ENCODE measurements at places on chromosomes 4 and X.

- H3K4me3 ChIP-seq = no peak overlapping the region
- H3K27me3 ChIP-seq = no peaks in the 10 kb centered on the region
- no peaks in the 10 kb centered on the region for H3K36me3 ChIP-seq
- no peak overlapping the region for H3K27ac ChIP-seq
Measured at GRCh38 chr4:79685542-79685941, 277.5 kb upstream of the GK2 start.

- H3K36me3 ChIP-seq = no peaks in the 10 kb centered on the region
- no peak overlapping the region for H3K4me3 ChIP-seq
- no peaks in the 10 kb centered on the region for H3K27me3 ChIP-seq
- H3K27ac ChIP-seq = no peak overlapping the region
Measured at GRCh38 chr4:110071466-110071865, 126.9 kb downstream of the ELOVL6 start.

- H3K36me3 ChIP-seq = no peaks in the 10 kb centered on the region
- no peaks in the 10 kb centered on the region for H3K4me1 ChIP-seq
- no peak overlapping the region for H3K27ac ChIP-seq
- H3K4me3 ChIP-seq = no peak overlapping the region
- no peak for DNase-seq
Measured at GRCh38 chr4:141845901-141846300, 209.5 kb downstream of the IL15 start.

GRCh38 chr4:87057835-87058355 lies 123.1 kb downstream of the AFF1 start:
- no peak overlapping the region for H3K27ac ChIP-seq
- H3K27me3 ChIP-seq = no peaks in the 10 kb centered on the region
- no peak for DNase-seq
- no peak overlapping the region for H3K4me3 ChIP-seq
- H3K36me3 ChIP-seq = no peaks in the 10 kb centered on the region

GRCh38 chrX:41600291-41600690 lies 88.5 kb upstream of the GPR34 start:
- H3K27ac ChIP-seq = no peak overlapping the region
- no peak for DNase-seq
- H3K27me3 ChIP-seq = no peaks in the 10 kb centered on the region
- no peaks in the 10 kb centered on the region for H3K36me3 ChIP-seq

DNA sequence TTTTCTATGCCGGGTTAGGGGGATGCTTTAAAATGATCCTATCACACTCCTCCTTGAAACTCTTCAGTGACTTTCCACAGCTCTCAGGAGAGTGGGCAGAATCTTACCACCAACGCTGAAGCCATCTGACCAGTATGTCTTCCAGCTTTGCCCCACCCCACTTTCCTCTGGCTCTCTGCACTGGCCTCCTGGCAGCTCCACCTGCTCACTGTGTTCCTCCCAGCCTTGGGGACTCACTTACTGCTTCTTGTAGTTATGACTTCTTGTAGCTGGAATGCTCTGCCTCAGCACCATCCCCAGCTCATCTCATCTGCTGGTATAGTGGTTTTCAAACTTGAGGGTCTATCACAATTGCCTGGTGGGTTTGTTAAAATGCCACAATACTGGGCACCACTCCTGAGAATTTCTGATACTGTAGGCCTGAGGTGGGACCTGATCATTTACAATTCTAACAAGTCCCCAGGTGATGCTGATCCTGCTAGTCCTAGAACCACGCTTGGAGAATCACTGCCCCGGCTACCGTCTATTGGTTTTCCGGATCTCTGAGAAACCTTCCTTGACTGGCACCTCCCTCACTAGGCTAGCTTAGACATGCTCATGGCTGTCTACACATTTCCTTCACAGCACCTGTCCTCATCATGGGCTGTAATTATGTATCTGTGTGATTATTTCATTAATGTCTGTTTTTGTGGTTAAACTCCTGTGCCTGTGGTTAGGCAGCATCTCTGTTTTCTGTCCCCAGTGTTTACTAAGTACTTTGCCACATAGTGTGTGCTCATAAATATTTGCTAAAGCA lies 152.2 kb downstream of the MGST2 start:
- H3K27me3 ChIP-seq = no peaks in the 10 kb centered on the region
- DNase-seq = no peak
- H3K4me3 ChIP-seq = no peak overlapping the region
- no peak overlapping the region for H3K27ac ChIP-seq

GRCh38 chr4:156805696-156806095 lies 165.9 kb downstream of the PDGFC start:
- no peak overlapping the region for H3K27ac ChIP-seq
- no peak overlapping the region for H3K4me3 ChIP-seq
- no peaks in the 10 kb centered on the region for H3K4me1 ChIP-seq
- no peak for DNase-seq
- no peaks in the 10 kb centered on the region for H3K36me3 ChIP-seq

GRCh38 chrX:154333116-154333515 lies 37.5 kb downstream of the TKTL1 start:
- no peaks in the 10 kb centered on the region for H3K36me3 ChIP-seq
- H3K27me3 ChIP-seq = no peaks in the 10 kb centered on the region
- H3K27ac ChIP-seq = no peak overlapping the region
- no peaks in the 10 kb centered on the region for H3K4me1 ChIP-seq
- no peak overlapping the region for H3K4me3 ChIP-seq

- H3K27me3 ChIP-seq = no peaks in the 10 kb centered on the region
- no peak overlapping the region for H3K27ac ChIP-seq
- DNase-seq = no peak
- no peaks in the 10 kb centered on the region for H3K36me3 ChIP-seq
- no peak overlapping the region for H3K4me3 ChIP-seq
Measured at GRCh38 chr4:158578476-158578875, 56.8 kb downstream of the RXFP1 start.

DNA sequence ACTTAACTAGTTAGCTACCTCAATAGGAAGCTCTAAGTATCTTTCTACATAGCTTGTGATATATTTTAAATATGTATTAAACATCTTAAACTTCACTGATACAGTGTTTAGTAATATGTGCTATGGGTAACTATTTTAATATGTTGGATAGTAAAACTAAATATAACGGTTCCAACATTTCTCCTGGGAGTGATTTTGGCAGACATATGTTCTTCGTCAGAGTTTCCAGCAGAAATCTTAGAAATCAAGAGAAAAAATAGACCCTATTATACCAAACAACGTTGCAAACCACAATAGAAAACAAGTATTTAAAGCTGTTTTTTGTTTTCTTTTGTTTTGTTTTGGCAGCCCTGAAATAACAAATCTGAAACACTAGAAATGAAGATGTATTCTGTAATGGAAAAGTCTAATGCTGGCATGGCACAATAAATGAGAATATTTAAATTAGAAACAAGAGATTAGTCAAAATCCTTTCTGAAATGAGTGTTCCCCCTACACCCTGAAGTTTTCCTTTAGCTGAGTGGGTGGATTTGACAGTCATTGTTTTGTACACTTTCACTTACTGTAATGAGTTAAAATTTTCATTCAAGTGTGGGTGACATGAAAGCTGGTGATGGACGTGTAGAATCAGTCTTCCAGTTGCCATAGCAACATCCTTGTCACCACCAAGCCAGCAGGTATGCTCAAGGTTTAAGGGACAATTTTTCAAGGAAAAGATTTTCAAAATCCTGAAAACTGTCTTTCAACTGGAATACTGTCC lies 233.5 kb downstream of the SCFD2 start:
- H3K27me3 ChIP-seq = no peaks in the 10 kb centered on the region
- H3K4me1 ChIP-seq = no peaks in the 10 kb centered on the region
- no peak for DNase-seq
- H3K4me3 ChIP-seq = no peak overlapping the region

DNA sequence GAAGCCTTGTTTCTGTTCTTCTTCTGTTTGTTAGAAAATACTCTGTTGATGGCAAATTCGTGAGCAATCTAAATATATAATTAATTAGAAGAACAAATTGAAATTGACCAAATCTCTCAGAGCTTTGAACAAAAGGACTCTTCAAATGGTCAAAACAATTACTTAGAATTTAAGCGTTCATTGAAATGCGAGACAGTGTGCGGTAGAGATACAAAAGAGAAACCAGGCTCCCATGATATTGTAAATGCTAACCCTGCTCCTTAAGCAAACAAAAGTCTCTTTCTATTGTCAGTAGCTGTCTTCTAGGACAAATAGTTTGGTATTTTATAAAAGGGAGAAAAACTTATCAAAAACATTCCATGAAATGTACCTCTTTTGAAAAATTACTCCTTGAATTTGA lies 453.4 kb upstream of the MAGEB2 start:
- H3K27me3 ChIP-seq = no peaks in the 10 kb centered on the region
- H3K27ac ChIP-seq = no peak overlapping the region
- H3K4me3 ChIP-seq = no peak overlapping the region
- no peaks in the 10 kb centered on the region for H3K36me3 ChIP-seq
- no peak for DNase-seq

GRCh38 chr4:143282211-143282707 lies 54.4 kb upstream of the GAB1 start:
- H3K27me3 ChIP-seq = no peaks in the 10 kb centered on the region
- no peak overlapping the region for H3K4me3 ChIP-seq
- no peak overlapping the region for H3K27ac ChIP-seq

GRCh38 chr4:68469482-68469881 lies 22.2 kb downstream of the TMPRSS11E start:
- H3K27ac ChIP-seq = no peak overlapping the region
- H3K27me3 ChIP-seq = no peaks in the 10 kb centered on the region
- DNase-seq = no peak
- H3K36me3 ChIP-seq = no peaks in the 10 kb centered on the region

DNA sequence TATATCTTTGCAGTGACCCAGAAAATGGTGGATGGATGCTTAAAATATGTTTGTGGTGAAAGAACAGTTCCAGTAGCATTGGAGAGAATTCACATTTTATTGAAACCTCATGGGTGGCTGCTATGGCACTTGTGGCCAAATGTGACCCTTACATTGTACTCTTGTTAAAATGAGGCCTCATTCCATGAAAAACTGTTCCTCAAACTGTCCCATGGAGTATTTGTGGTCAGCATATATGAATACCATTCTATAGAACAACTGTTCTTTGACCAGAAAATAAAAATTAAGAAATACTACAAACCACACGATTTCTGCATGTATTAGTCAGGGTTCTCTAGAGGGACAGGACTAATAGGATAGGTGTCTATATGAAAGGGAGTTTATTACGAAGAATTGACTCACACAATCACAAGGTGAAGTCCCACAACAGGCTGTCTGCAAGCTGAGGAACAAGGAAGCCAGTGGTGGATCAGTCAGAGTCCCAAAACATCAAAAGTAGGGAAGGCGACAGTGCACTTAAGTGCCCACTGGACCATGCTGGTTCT lies 35.1 kb downstream of the GEMIN8 start:
- no peak for DNase-seq
- H3K4me1 ChIP-seq = no peaks in the 10 kb centered on the region
- no peak overlapping the region for H3K4me3 ChIP-seq

- H3K27me3 ChIP-seq = no peaks in the 10 kb centered on the region
- no peak for DNase-seq
- no peaks in the 10 kb centered on the region for H3K4me1 ChIP-seq
- H3K27ac ChIP-seq = no peak overlapping the region
Measured at GRCh38 chrX:142156567-142156966, 48.5 kb downstream of the MAGEC2 start.

GRCh38 chr4:70754470-70754869 lies 32.7 kb downstream of the RUFY3 start:
- no peaks in the 10 kb centered on the region for H3K36me3 ChIP-seq
- no peaks in the 10 kb centered on the region for H3K4me1 ChIP-seq
- no peak overlapping the region for H3K27ac ChIP-seq

DNA sequence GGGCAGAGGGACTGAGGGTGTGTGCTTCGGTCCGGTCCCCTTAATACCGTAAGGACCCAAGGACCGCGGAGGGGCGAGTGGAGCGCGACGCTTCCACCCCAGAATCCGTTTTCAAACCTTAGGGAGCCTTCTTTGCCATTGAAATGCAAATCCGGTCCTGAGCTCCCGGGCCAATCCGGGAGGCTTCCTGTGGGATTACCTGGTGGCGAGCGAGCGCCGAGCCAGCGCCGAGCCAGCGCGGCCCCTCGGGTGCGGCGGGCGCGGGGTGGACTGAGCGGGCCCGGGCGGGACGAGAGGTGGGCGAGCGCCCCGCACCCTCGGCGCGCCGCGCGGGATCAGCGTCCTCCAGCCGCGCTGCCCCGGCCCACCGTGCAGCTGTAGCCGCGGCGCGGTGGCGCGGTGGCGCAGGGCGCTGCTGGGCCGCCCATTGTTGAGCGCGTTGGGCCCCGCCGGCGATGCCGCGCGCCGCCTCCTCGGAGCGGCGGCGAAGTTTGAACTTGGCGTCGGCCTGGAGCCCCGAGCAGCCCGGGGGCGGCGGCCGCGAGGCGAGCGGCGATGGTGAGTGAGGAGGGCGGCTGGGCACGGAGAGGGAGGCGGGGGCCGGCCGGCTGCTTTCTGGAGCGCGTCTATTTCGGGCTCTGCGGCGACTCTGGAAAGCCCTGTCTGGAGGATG lies 208.7 kb downstream of the SOWAHB start:
- H3K27me3 ChIP-seq = no peaks in the 10 kb centered on the region
- no peaks in the 10 kb centered on the region for H3K36me3 ChIP-seq
- peak; percentile 74 for DNase-seq
- H3K4me1 ChIP-seq = peaks cover 6% of the 10 kb centered on the region
- H3K4me3 ChIP-seq = peak overlapping the region; percentile 93
- peak overlapping the region; percentile 77 for H3K27ac ChIP-seq

DNA sequence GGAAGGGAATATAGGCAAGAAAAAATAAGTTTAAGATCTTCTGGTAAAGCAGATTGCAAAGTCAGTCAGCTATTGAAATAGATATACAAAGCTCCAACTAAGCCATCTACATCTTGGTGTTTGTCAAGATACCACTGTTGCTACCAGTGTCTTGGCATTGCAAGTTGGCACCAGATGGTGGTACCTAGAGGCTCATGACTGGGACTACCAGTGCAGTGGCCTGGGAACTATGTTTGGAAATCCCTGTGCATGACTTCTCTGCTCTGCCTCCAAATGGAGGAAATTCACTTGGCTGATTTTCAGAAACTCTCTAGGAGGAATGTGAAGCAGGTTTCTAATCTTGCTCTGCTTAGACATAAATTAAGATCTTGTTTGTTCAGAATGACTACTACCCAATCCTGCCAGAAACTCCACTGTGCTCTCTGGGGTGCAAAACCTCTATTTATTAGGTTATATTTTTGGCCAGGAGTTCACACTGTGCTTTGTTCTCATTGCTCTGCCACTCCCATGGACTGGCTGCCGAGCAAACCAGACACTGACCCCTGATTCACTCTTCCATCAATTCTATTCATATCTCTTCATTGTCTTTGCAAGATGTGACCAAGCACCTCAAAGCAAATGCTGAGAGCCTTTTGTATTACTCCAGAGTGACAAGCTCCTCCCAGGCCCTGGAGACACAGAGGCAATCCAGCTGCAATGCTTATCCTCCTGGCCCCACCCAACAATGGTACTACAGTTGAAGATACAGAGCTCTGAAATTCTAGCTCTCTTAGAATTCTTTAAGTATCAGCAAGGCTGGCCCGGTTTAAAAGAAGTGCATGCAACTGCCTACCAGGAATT lies 272.3 kb upstream of the FGF16 start:
- H3K4me1 ChIP-seq = no peaks in the 10 kb centered on the region
- H3K4me3 ChIP-seq = no peak overlapping the region
- H3K27me3 ChIP-seq = no peaks in the 10 kb centered on the region
- no peak for DNase-seq

- no peak overlapping the region for H3K27ac ChIP-seq
- no peaks in the 10 kb centered on the region for H3K4me1 ChIP-seq
- DNase-seq = no peak
- H3K27me3 ChIP-seq = no peaks in the 10 kb centered on the region
Measured at GRCh38 chr4:181820553-181820952, 422.6 kb upstream of the TENM3 start.

Data from trophoblast cell (in vitro differentiated cells and primary cell).